ENCODE measurements at places on chromosomes 2 and 18.

- DNase-seq: no peak
Observed at GRCh38 chr18:40060562-40060961, 1894.5 kb upstream of the PIK3C3 start.

DNA sequence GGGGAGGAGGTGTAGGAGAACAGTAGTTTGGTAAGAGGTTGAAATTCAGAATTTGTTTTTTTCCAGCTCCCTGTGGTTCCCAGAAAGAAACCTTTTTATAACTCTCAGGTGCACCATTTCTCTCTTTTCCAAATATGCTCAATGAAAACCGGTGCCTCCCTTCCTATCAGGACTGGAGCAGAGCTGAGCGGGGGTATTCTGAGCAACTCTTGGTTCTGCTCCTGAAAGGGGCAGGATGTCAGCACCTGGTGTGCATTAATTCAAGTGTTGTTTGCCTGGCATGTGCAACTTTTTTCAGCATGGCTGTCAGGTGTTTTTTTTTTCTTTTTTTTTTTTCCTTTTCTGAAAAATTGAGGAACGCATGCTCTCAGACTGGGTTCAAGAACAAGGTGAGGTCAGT lies 74.1 kb downstream of the MAPK4 start:
- no peak for DNase-seq

- DNase-seq: no peak
Observed at GRCh38 chr2:85878719-85879370, 9.9 kb downstream of the ST3GAL5 start.

DNA sequence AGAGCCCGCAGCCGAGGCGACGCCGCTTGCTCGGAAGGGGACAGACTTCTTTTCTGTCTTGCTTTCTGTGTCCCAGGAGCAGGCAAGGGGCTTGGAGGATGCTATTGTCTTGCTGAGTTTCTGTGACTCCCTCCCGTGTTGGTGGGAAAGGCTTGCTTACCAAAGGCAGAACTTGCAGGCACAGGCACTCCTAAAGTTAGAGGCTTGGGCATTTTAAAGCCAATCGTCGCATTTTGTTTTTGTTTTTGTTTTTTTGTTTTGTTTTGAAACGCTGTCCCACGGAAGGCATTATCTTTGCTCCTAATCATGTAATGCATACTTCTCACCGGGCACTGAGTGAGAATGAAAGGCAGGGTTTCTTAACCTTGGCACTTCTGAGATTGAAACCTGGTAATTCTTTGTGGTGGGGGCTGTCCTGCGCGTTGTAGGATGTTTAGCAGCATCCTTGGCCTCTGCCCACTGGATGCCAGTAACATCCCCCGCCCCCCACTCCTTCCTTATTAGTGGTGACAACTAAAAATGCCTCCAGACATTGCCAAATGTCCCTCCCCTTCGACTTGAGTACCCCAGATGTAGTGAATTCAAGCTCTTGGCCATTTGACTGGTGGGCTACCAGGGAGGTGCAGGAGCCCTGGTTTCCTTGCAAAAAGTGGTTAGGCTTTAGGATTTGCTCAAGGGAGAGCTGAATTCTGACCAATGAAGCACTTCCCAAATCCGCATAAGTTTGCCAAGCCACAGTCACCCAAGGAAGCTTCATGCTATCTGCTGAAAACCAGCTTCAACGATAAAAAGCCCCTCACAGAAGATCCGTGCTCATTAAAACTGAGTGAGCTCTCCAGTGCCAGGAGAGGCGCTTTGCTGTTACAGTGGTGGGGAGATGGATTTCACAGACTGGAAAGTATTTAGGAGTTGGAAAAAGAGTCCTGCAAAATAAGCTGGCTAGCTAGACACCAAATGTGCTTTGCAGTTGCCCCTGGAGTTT lies 1.2 kb downstream of the ANTXR1 start:
- DNase-seq: no peak

GRCh38 chr2:79511320-79511951 lies 1.4 kb upstream of the CTNNA2 start:
- no peak for DNase-seq

DNA sequence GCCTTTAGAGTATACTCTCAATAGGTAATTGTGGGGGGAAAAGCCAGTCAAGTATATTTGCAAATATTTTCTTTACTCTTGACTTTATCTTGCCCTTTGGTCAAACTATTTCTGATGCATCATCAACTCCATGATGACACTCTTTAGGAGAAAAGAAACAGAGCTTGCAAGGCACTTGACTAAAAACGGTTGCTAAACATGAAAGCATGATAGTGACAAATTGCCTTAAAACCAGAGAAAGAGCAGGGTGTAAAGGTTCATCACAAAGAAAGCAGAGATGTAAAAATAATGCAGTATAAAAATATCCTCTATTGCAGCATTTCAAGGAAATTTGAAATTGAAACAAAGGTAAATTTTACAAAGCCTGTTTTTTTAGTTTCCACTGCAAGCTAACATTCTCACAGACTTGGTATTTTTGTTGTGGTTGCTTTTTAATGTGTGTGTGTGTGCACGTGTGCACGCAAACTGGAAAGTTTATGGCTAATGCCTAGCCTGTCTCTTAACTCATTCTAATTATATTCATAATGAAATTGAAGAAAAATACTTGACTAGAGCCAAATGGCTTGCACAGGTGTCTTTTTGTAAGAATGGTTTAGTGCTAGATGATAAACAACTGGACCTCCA lies 503.6 kb downstream of the ARHGAP15 start:
- no peak for DNase-seq

DNA sequence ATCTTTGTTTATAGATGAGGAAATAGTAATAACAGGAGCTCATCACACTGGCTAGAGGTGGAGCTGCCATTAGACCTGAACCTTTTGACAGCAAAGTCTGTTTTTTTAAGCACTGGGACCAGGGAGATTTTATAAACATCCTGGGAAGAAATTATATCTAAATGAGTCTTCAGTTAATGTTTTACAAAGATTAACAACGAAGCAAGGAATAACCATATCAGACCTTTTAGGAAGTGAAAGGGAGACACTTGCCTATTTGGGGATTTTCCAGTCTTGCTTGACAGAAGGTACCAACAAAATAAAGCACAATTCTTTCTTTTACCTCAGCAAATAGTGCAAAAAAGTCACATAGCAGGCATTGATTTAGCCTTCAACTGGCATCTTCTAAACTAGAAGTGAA lies 777.0 kb downstream of the CPS1 start:
- no peak for DNase-seq

- no peak for DNase-seq
Observed at GRCh38 chr18:63365876-63366212, 1.2 kb downstream of the KDSR start.

DNA sequence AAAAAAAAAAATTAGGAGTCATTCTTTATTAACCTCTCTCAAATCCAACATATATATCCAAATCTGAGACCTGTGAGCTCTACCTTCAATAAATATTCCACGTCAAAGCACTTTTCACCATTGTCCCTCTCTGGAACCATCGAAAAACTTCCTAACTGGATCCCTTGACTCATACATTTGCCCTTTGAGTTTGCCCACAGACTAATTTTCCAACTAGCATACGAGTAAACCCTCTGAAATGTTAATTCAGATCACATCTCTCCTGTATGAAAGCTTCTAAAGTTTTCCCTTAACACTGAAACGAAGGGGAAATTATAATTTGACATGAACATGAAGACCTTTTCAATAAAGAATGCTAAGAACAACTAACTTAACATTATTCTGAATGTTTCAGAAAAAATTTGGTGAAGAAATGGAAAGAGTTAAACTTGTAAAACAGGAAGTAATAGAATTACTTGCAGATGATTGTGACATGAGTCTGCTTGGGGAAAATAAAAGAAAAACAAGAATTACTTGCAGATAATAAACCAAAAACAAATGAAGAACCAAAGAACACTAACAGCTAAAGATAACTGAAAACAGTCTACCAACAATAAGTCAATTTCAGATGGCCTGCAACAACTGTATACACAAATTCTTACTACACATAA lies 110.6 kb downstream of the C2orf74 start:
- DNase-seq: no peak

GRCh38 chr2:212197776-212198175 lies 340.8 kb downstream of the ERBB4 start:
- DNase-seq: no peak
